Activated CD8-positive, alpha-beta memory T cell treated with anti-CD3 and anti-CD28 coated beads, Interleukin-2, amount 50 U/mL, for 48 hours (primary cell): ENCODE measurements at places on chromosomes 6 and 20.
A peak's percentile ranks its signal among the peaks of the same experiment; 100 is the strongest.

GRCh38 chr6:3726421-3726820 lies 25.1 kb downstream of the PXDC1 start:
- DNase-seq: no peak

DNA sequence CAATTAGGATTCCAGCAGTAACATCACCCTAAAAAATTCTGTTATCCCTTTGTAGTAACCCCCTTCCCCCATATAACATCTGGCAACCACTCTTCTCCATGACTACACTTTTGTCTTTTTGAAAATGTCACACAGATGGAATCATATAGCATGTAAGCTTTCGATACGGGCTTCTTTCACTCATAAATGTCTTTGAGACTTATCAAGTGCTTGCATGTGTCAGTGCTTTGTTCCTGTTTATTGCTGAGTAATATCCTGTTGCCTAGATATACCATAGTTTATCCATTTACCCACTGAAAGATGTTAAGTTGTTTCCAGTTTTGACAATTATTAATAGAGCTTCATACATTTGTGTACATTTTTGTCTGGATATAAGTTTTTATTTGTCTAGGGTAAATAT lies 10.4 kb upstream of the SNPH start:
- DNase-seq: no peak

- no peak for DNase-seq
Observed at GRCh38 chr6:41750374-41750773, 3.2 kb upstream of the PGC start.

GRCh38 chr6:165662749-165663376 lies at the start of gene PDE10A:
PDE10A (minus strand) TSS chr6:165663241; CDS start chr6:165662811, 430 bp downstream.
- no peak for DNase-seq

DNA sequence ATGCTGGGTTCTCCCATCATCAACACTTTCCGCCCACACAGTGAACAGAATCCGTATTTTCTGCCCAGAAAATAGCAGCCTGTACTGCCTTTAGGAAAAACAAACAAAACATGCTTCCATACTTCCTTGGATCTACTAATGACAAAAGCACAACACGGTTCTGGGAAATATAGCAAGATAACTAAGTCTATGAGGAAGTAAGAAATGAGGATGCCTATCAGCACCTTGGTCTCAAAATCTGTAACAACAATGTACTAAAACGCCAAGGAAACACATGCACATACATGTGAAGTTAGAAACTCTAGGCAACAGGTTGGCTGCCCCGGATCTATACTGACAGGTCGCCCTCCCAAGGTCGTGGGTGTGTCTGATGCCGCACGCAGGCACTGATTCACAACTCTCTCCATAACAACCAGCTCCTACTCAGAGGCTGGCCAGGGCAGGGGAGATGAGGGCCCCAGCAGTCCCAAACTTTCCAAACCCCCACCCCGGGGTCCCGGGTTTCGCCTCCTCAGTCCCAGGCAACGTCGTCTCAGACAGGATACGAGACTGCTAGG lies 710 bp downstream of the BTBD9 start:
- DNase-seq: peak; percentile 81

DNA sequence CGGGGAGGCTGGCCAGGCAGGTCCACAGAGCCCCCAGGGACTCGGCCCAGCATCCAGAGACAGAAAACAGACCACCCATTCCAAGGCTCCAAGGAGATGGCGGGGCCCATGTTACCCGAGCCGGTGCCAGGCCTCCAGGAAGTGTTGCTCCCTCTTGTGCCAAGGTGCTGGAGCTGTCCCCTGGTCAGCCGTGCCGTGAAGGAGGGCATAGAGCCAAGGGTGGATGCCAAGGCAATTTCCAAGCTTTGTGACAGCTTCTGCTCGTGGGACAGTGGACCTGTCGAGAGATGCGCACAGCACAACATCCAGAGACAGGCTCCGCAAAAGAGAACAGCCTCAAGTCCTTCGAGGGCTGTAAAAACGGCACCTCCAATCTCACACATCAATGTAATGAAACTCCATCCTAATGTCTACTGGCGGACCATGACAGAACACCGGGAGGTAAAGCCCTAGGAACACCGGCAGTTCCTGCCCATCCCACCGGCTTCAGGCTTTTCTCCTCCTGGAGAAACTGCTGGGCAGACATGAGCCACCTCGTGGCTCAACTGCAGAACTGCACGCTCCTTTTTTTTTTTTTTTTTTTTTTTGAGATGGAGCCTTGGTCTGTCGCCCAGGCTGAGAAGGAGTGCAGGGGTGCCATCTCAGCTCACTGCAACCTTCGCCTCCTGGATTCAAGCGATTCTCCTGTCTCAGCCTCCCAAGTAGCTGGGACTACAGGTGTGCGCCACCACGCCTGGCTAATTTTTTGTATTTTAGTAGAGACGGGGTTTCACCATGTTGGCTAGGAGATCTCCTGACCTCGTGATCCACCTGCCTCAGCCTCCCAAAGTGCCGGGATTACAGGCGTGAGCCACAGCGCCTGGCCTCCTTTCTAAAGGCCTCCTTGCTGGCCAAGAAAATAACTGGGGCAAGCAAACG lies 30.9 kb upstream of the AVP start:
- no peak for DNase-seq

GRCh38 chr6:105080279-105080678 lies 99.5 kb downstream of the POPDC3 start:
- DNase-seq: no peak

- no peak for DNase-seq
Observed at GRCh38 chr20:39853050-39853449, 836.0 kb downstream of the MAFB start.
